ENCODE measurements at places on chromosomes 11 and 22. TPM values are rescaled to one million over a fixed set of nuclear protein-coding genes. Genes with fewer than 3 reads are reported as not detected.

PANX3 gene
- total RNA-seq = not detected

PRG3 gene
- not detected for total RNA-seq

THY1 gene
- total RNA-seq = not detected

YAP1 gene
- total RNA-seq = not detected

GLYATL1B gene
- total RNA-seq = not detected

SCGB2A2 gene
- total RNA-seq = not detected

OR6A2 gene
- total RNA-seq = 0.20 TPM

C22orf31 gene
- not detected for total RNA-seq

ADAMTS8 gene
- total RNA-seq = not detected

EFCAB6 gene
- 0.46 TPM for total RNA-seq

OR52H1 gene
- 0.20 TPM for total RNA-seq

OR8G5 gene
- not detected for total RNA-seq

SLC1A2 gene
- total RNA-seq = not detected

BTG4 gene
- not detected for total RNA-seq

TRIM51 gene
- not detected for total RNA-seq

TRIM48 gene
- total RNA-seq = not detected

KIF18A gene
- total RNA-seq = 4.4 TPM

TMEM123 gene
- 191 TPM for total RNA-seq

PHOX2A gene
- total RNA-seq = not detected

HTATIP2 gene
- total RNA-seq = 36.5 TPM

GNB1L gene
- total RNA-seq = 5.8 TPM

PKP3 gene
- 0.18 TPM for total RNA-seq

UPB1 gene
- total RNA-seq = 1.3 TPM

OR4B1 gene
- not detected for total RNA-seq

MYRF gene
- total RNA-seq = 1.0 TPM

OR56A1 gene
- total RNA-seq = not detected
